Adipocyte (in vitro differentiated cells): ENCODE measurements at places on chromosomes 6 and 20.

GRCh38 chr6:66628917-66629316 lies 921.9 kb upstream of the EYS start:
- DNase-seq = peak; percentile 1

DNA sequence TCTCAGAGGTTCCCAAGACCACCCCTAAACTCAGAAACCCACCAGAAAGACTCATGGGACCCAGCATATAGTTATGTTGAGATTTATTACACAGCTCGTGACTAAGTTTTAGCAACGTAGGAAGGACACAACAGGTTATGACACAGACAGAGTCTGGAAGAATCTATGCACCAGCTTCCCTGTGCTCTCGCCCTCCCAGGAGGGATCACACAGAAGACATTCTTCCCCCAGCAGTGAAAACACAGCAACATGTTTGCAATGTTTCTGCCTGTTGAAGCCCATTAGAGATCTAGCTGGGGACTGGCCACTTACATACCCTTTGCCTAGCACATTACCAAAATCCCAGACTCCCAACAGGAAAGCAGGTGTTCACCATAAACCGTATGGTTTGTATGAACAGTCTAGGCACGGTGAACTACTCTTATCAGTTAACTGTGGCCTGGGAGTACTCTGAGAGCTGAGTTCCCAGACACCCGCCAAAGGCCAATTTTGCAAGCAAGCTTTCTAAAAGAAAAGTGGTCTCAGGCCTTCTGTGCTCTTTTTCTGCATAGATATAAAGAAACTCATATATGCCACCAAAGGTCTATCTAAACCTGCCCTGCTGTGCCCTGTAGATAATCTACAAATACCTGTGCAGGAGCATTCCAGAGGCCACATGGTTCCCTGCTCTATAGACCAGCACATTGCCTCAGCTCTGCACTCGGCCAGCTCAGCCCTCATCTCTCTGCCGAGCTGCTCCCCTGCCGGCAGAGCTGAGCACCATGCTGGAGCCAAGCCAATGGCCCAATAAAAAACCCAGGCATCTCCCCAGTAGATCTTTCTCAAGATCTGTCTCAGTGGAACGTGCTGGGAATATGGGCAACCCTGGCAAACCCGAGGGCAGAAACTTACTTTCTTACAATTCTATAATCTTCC lies 69.6 kb upstream of the SMIM28 start:
- no peak for DNase-seq

DNA sequence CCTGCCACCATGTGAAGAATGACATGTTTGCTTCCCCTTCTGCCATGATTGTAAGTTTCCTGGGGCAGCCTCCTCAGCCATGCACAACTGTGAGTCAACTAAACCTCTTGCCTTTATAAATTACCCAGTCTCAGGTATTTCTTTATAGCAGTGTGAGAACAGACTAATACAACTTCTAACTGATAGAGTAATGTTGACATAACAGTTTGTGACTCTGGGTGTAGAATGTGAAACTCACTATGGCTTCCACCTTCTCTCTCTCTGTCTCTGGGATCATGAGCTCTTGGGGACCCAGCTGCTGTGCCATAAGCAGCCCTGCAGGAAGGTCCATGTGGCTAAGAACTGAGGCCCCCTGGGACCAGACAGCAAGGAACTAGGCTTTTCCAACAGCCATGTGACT lies 3.5 kb upstream of the HLA-G start:
- no peak for DNase-seq

DNA sequence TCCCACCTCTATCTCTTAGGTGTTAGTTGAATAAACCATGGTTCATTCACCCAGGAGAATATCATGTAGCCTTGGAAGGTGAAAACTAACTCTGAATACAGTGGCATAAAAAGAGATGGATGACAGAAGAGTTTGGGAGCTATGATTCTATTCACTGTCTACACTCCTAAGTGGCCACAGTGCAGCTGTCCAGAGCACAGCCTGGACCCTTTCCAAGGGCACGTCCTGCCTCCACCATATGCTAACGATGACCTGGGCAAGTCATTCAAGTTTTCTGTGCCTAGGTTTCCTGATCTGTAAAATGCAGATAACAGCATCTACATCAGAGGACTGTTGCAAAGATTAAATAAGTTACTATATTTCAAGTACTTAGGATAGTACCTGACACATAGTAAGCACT lies 314.1 kb downstream of the PTPRT start:
- DNase-seq = no peak

- DNase-seq = no peak
These were observed 5.1 kb downstream of the PEX6 start for GRCh38 chr6:42973926-42974325.

DNA sequence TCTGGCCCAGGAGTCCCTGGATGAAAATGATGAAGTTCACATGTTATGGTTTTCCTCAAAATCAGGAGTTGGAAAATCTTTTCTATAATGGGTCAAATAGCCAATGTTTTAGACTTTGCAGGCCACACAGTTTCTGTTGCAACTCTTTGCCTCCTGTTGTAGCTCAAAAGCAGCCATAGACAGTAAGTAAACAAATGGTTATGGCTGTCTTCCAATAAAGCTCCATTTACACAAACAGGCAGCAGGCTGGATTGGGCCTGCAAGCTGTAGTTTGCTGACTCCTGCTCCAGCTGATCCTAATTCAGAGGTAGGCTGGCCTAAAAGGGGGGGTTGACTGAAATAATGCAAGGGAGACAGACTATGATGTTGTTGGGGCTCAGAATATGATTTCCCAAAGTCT lies 33.0 kb downstream of the METTL24 start:
- DNase-seq = peak; percentile 91

DNA sequence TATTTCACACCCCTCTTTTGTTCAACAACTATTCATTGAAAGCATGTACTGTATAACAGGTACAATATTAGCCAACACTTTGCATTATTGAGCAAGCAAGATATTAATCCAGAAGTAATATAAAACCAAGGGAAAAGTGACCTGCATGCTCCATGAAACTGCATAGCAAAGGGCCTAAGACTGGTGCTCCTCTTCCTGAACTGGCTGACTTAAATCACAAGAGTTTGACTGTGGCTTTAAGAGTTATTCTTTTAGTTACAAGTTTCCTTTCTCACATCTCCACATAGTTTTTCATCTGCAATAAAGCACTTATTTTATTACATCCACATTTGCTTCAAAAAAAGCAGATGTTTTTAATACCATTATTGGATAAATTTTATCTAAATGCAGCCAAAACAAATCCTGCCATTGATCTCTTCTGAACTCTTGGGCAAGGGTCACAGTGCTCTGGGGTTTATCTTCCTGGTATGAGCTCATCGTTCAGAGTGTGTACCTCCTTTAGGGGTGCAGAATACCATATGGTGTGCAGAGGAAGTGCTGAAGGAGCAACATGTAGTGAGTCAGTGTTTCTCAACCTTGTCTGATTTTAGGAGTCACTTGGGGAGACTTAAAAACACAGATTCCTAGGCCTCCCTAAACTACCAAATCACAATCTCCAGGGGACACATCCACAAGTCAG lies 1225.9 kb upstream of the MAP3K7 start:
- no peak for DNase-seq

- DNase-seq = no peak
These were observed 16.2 kb upstream of the CHRNA4 start for GRCh38 chr20:63377256-63377941.

DNA sequence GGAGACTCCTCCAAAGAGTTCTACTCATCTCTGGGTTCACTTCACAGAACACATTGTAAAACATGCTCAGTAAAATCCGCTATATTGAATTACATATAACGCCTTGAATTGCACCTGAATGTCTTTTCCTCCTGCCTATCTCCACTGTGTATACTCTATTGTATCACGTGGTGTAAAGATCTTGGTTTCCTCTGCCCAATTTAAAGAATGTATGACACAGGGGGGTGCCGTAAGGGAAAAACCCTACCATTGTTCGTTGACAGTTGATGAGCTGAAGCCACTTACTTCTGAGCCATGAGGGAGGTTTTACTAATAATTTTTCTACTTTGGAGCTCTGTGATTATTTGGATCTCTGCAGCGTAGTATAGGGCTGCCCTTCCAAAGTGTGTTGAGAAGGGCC lies 6.0 kb downstream of the ASF1A start:
- no peak for DNase-seq

- DNase-seq = peak; percentile 76
These were observed 102.2 kb downstream of the BACH2 start for GRCh38 chr6:90194371-90194841.

GRCh38 chr6:85923013-85923430 lies 280.3 kb upstream of the SYNCRIP start:
- peak; percentile 70 for DNase-seq
